ENCODE measurements at places on chromosomes 11 and 22. TPM values are rescaled to one million over a fixed set of nuclear protein-coding genes. Genes with fewer than 3 reads are reported as not detected.
A peak's percentile ranks its signal among the peaks of the same experiment; 100 is the strongest.

GRCh38 chr22:40313007-40313406, 33.3 kb upstream of the ADSL start:
- H3K27me3 ChIP-seq: no peaks in the 10 kb centered on the region
- no peak overlapping the region for H3K27ac ChIP-seq
- H3K4me3 ChIP-seq: no peak overlapping the region
- no peak for DNase-seq
- peaks cover 2% of the 10 kb centered on the region for H3K36me3 ChIP-seq
- H3K4me1 ChIP-seq: no peaks in the 10 kb centered on the region

DNA sequence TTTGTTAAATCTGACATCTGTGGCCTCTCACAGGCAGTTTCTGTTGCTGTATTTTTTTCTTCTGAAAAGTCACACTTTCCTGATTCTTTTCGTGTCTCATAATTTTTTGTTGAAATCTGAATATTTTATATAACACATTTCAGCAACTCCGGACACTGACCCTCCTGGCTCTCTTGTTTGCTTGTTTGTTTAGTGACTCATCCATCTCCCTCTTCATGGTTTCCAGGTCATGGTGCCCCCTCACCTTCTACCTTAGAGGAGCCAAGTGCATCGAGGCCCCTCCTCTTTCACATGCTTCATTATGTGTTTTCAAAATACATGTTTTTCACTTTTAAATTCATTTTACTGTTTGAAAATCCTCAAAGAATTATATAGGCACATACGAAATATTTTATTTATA, 562.4 kb downstream of the OPCML start:
- H3K4me1 ChIP-seq: no peaks in the 10 kb centered on the region
- H3K27ac ChIP-seq: no peak overlapping the region
- H3K27me3 ChIP-seq: no peaks in the 10 kb centered on the region
- DNase-seq: no peak
- H3K4me3 ChIP-seq: no peak overlapping the region

- peak overlapping the region; percentile 90 for H3K27ac ChIP-seq
- no peaks in the 10 kb centered on the region for H3K27me3 ChIP-seq
- H3K36me3 ChIP-seq: peaks cover 8% of the 10 kb centered on the region
- H3K4me3 ChIP-seq: peak overlapping the region; percentile 85
- peaks cover 16% of the 10 kb centered on the region for H3K4me1 ChIP-seq
- DNase-seq: peak; percentile 81
These were observed 740 bp downstream of the FADS1 start for GRCh38 chr11:61815790-61816735.

Gene CCDC73
- total RNA-seq: not detected

GRCh38 chr11:104881117-104881794, 17.0 kb downstream of the CASP12 start:
- DNase-seq: no peak
- no peaks in the 10 kb centered on the region for H3K4me1 ChIP-seq
- H3K4me3 ChIP-seq: no peak overlapping the region

Gene GAL3ST3
- not detected for total RNA-seq

Gene TLCD5
- 11.8 TPM for total RNA-seq

Gene BDNF
- 7.2 TPM for total RNA-seq

GRCh38 chr22:36762687-36763260, 13.1 kb downstream of the IFT27 start:
- no peaks in the 10 kb centered on the region for H3K4me1 ChIP-seq
- no peak overlapping the region for H3K4me3 ChIP-seq
- no peaks in the 10 kb centered on the region for H3K36me3 ChIP-seq
- no peak overlapping the region for H3K27ac ChIP-seq
- H3K27me3 ChIP-seq: no peaks in the 10 kb centered on the region

Gene EFEMP2
- total RNA-seq: 1.4 TPM

DNA sequence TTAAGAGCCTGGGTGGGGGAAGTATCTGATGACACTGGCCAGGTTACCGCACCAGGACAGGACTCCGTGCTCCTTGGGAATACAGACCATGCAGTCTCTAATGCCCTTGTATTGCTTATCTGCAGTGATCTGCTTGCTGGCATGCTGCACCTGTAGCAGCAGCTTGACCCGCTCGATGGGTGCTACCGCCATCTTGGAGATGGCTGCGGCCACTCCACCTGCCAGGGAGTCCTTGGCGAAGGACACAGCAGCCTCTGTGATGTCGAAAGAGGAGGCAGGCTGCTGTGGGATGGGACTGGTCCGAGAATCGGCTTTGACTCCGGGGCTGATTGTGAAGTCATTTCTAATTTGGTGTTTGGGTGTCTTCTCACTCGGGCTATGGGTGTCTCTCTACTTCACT, 3.1 kb downstream of the WBP2NL start:
- peaks cover 5% of the 10 kb centered on the region for H3K4me1 ChIP-seq
- no peaks in the 10 kb centered on the region for H3K27me3 ChIP-seq
- no peaks in the 10 kb centered on the region for H3K36me3 ChIP-seq
- no peak for DNase-seq
- no peak overlapping the region for H3K4me3 ChIP-seq

- no peaks in the 10 kb centered on the region for H3K27me3 ChIP-seq
- H3K4me1 ChIP-seq: no peaks in the 10 kb centered on the region
- no peaks in the 10 kb centered on the region for H3K36me3 ChIP-seq
- no peak overlapping the region for H3K4me3 ChIP-seq
- no peak for DNase-seq
These were observed 136.2 kb upstream of the ZC3H12C start for GRCh38 chr11:109957000-109957399.

DNA sequence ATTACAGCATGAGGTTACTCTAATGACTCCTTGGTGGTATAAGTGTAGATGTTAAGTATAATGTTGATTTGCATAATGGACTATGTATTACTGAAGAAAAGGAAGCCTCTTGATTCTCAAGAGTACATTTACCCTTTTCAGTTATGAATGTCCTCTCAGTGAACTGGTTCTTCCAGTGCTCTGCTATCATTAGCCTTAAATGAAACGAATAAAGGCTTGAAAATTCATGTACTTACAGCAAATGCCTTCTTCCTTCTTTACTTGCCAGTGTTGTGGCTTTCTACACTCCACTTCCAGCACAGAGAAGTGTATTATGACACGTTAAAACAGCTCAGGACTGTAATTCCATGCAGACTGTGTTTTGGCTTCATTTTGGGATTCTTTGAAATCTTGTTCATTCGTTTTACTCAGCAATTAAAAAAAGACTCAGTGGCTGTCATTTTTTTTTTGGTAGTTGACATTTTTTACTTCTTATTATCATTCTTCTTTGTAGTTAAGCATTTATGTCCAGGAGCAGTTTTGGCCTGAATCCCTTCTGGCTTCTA, 96.9 kb downstream of the MTMR3 start:
- H3K4me3 ChIP-seq: no peak overlapping the region
- no peaks in the 10 kb centered on the region for H3K36me3 ChIP-seq
- no peak overlapping the region for H3K27ac ChIP-seq
- no peaks in the 10 kb centered on the region for H3K27me3 ChIP-seq
- DNase-seq: no peak
- H3K4me1 ChIP-seq: no peaks in the 10 kb centered on the region

DNA sequence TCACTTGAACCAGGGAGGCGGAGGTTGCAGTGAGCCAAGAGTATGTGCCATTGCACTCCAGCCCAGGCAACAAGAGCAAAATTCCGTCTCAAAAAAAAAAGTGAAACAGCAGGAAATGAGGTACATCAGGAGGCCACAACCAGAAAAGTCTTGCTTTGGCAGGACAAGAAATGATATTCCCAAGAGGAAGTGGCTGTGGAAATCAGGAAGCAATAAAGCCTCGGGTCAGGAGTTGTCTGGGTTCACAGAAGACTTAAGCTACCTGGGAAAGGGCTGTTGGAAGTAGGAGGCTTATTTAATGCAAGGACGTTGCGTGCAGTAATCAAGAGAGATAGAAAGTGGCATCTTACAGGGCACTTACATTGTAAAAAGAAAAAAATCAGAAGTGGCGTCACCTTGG, 9.2 kb upstream of the RELT start:
- no peaks in the 10 kb centered on the region for H3K4me1 ChIP-seq
- H3K27ac ChIP-seq: no peak overlapping the region
- no peaks in the 10 kb centered on the region for H3K27me3 ChIP-seq
- H3K36me3 ChIP-seq: peaks cover 18% of the 10 kb centered on the region

DNA sequence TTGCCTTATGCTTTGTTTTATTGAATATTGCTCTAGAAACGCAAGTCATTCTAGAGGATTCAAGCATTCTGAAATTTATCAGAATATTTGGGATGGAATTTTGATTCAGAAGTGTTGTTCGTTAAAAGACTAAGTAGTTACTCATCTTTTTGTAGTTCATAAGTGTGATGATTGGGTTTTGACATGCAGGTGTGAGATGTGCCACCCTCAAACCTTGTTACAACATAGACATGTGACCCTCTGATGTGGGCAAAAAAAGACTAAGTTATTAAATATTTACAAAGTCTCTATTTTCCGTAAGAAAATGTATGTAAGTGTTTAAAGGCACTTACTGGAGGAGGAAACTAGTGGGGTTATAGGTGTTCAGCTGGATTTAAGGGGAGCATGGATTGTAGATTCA, 8.9 kb downstream of the YWHAH start:
- no peak for DNase-seq
- H3K27ac ChIP-seq: no peak overlapping the region
- no peak overlapping the region for H3K4me3 ChIP-seq
- no peaks in the 10 kb centered on the region for H3K27me3 ChIP-seq

- H3K27me3 ChIP-seq: no peaks in the 10 kb centered on the region
- no peak overlapping the region for H3K27ac ChIP-seq
- no peak overlapping the region for H3K4me3 ChIP-seq
- peaks cover 20% of the 10 kb centered on the region for H3K4me1 ChIP-seq
These were observed 118.5 kb upstream of the TIMP3 start for GRCh38 chr22:32682990-32683389.

- H3K4me1 ChIP-seq: peaks cover 36% of the 10 kb centered on the region
- peaks cover 1% of the 10 kb centered on the region for H3K36me3 ChIP-seq
- H3K27ac ChIP-seq: peak within 1 kb of the TSS; percentile 92
- DNase-seq: peak; percentile 96
These were observed at the start of gene CDC42BPG for GRCh38 chr11:64844330-64845128. Gene CDC42BPG, minus strand, starts transcription at chr11:64844653. Its CDS starts 84 bp downstream, at chr11:64844569.

Gene CHRM1
- not detected for total RNA-seq

- DNase-seq: no peak
- H3K4me3 ChIP-seq: no peak overlapping the region
- no peaks in the 10 kb centered on the region for H3K27me3 ChIP-seq
These were observed 16.2 kb downstream of the PAAF1 start for GRCh38 chr11:73893041-73893440.

- H3K36me3 ChIP-seq: no peaks in the 10 kb centered on the region
- no peak overlapping the region for H3K27ac ChIP-seq
- no peak overlapping the region for H3K4me3 ChIP-seq
- H3K4me1 ChIP-seq: no peaks in the 10 kb centered on the region
- DNase-seq: no peak
- no peaks in the 10 kb centered on the region for H3K27me3 ChIP-seq
These were observed 86.1 kb downstream of the GRIA4 start for GRCh38 chr11:105696000-105696399.

GRCh38 chr22:43256976-43257545, 70.1 kb upstream of the TTLL12 start:
- DNase-seq: no peak
- H3K36me3 ChIP-seq: no peaks in the 10 kb centered on the region
- no peak overlapping the region for H3K4me3 ChIP-seq
- H3K4me1 ChIP-seq: no peaks in the 10 kb centered on the region
- H3K27me3 ChIP-seq: no peaks in the 10 kb centered on the region

DNA sequence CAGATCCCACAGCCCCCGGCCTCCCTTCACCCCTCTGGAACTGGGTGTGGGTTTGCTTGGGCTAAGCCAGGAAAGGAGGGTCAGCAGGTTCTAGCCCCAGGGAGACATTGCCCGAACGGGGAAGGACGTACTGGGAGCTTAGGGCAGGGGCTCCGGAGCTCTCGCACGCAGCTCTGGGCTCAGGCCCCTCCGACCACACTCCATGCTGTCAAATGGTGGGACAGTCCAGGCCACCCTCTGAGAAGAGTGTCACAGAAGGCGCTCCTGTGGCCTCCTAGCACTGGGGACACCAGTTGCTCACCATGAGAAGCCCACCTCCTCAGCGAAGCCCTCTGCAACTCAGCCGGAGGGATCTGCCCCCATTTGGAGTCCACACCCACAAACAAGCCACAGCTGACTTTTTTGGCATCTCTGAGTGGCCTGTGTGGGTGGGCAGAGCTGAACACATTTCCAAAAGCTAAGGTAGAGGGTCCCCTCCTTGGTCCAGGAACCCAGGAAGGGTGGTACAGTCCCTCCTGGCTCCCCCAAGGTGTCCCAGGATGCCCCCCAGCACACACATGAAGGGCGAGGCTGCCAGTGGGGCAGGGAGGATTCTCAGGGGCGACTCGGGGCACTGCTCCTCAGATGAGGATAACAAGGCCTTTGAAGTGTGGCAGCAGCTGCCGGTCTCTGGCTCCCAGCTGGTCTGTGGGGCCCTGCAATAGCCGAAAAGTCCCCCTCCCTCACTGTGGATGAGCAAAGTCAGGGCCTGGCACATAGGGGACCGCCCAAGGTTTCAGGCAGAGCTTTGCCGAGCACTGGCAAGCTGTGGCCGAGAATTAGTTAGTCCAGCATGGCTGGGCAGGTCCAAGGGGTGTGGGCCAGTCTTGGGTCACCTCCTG, 13.0 kb upstream of the TEF start:
- H3K4me1 ChIP-seq: peaks cover 21% of the 10 kb centered on the region
- DNase-seq: no peak
- H3K4me3 ChIP-seq: no peak overlapping the region
- no peak overlapping the region for H3K27ac ChIP-seq

Gene TAF1D
- 376 TPM for total RNA-seq

DNA sequence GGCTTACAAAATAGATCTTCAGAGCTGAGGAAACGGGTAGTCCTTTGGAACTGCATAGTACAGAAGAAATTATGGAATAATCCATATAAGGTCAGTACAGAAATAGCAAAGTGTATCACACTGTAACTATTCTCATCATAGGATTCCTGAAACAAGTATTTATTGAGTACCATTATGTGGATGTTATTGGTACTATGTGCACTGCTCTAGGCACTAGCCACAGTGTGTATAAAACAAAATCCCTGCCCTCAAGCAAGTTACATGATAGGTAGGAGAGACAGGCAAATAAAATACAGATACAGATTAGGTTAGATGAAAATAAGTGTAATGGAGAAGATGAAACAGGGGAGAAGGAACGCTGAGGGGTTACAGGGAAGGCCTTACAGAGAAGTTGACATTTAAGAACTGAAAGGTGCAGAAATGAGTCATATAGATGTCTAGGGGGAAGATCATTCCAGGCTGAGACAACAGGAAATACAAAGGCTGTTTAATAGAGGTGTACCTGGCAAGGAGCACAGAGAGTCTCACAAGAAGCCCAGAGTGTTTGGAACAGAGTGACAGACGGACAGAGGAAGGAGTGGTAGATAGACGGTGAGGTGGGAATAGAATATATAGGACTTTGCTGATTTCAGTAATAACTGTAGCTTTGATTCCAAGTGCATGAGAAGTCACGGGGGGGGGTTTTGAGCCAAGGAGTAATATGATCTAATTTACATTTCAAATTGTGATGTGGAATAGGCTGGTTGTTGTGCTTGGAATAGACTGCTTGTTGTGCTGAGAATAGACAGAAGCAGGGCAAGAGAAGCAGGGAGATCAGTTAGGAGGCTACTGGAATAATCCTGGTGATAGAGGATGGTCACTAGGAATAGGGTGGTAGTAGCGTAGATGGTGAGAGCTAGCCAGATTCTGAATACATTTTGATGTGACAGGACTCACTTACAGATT, 13.7 kb downstream of the RNF141 start:
- H3K27ac ChIP-seq: no peak overlapping the region
- no peaks in the 10 kb centered on the region for H3K36me3 ChIP-seq
- no peaks in the 10 kb centered on the region for H3K27me3 ChIP-seq
- H3K4me1 ChIP-seq: peaks cover 30% of the 10 kb centered on the region
